A172 (cell line): ENCODE measurements at places on chromosomes 3 and 15. TPM values are rescaled to one million over a fixed set of nuclear protein-coding genes. Genes with fewer than 3 reads are reported as not detected.

- DNase-seq: no peak
These were observed 9.5 kb downstream of the PARP15 start for GRCh38 chr3:122586773-122587485.

GRCh38 chr15:87736401-87736800, 520.1 kb downstream of the NTRK3 start:
- DNase-seq: no peak

DNA sequence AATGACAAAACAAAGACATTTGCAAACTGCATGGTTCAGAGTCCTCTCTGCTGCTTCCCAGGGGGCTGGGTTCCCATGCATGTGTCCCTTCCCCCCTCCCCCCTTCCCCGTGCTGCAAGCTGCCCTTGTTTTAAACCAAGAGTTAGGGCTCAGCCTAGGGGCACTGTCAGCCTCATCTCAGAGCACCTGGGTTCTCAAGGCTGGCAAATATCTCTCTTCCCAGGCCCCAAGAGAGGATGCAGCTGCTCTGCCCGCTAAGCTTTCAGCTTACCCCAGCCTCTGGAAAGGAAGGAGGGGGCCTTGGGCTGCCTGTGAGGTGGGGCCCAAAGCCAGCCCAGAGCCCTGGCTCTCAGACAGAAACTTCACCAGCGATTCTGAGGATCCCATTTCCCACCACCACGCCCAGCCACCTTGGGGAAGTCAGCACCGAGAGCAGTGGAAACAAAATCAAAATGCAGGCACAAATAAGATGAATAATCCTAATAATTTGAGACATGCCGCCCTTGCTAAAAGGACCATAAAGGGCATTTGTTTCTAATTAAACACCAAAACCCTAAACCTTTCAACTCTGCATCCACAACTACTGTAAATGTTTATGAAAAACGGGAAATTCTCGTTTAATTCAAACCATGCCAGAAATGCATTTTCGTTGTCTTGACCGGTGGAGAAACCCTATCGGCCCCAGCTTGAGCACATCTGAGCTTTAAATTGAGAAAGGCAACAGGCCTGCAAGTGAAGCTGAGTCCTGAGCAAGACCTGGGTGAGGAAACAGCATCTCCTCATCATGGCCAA, 67.7 kb upstream of the WNT5A start:
- DNase-seq: no peak

DNA sequence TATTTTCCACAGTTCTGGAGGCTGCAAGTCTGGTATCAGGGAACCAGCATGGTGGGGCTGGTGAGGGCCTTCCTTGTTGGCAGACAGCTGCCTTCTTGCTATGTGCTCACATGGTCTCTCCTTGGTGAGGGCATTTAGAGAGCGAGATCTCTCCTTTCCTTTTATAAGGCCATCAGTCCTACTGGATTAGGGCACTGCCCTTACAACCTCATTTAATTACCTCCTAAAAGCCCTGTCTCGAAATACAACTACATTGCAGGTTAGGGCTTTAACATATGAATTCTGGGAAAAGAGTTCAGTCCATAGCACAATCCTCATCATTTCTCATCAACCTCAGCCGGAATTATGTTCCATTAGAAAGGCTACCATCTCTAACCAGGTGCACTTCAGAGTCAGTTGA, 21.9 kb downstream of the ISL2 start:
- DNase-seq: no peak

- DNase-seq: no peak
These were observed 160.8 kb downstream of the TUSC7 start for GRCh38 chr3:116870379-116870778.

DNA sequence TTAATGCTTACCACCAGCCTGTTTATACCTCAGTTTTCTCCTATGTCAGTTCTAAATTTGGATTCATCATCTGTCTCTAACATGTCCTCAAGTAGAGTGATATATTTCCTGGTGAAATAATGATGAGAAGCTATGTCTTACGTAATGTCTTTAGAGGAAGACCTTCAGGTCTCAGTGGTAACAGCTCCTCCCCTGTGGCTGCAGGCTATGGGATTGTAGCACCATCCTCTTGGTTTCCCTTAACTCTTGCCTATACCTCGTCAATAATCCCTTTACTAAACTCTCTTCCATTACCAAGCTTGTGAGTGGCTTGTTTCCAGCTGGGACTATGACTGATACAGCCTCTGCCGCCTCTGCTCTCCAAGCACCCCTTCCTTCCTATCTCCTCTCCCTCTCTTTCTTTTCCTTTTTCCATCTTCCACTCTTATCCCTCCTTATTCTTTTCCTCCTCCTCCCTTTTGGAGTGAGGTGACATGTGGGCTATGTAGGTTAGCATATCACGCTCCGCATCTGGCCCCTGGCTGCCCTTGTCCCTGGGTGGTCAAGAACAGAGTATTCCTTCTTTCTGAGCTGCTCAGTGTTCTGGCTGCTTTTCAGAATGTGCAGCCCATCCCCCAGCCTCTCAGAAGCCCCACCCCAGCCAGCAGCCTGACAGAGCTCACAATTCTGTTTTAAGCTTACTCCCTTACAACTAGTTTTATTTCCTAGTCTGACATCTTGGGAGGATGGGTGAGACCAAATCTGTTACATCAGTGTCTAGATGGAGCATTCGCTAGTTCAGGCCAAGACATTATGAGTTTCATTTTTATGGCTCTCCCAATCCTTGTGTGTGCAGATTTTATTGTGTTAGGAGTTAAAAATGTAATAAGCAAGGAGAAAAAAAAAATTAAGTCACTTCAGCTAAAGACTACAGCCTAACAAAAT, 75.0 kb upstream of the RNU6-1 start:
- no peak for DNase-seq

DNA sequence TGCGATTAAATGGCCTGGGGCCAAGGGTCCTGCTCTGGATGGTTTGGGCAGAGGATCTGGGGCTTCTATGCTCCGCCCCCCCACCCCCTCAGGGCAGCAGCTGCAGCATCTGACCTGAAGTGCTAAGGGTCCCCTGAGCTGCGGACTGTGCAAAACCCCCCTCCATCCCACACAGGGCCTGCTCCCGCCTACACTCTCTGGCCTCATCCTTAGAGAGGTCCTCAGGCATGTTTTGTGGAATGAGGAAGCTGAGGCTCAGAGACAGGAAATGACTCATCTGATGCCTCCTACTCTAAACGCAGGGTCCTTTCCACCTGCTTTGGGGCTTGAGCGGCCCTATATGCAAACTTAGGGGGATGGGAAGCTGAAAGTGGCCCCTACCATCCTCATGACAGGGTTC, 59.5 kb upstream of the CTSH start:
- peak; percentile 91 for DNase-seq

DNA sequence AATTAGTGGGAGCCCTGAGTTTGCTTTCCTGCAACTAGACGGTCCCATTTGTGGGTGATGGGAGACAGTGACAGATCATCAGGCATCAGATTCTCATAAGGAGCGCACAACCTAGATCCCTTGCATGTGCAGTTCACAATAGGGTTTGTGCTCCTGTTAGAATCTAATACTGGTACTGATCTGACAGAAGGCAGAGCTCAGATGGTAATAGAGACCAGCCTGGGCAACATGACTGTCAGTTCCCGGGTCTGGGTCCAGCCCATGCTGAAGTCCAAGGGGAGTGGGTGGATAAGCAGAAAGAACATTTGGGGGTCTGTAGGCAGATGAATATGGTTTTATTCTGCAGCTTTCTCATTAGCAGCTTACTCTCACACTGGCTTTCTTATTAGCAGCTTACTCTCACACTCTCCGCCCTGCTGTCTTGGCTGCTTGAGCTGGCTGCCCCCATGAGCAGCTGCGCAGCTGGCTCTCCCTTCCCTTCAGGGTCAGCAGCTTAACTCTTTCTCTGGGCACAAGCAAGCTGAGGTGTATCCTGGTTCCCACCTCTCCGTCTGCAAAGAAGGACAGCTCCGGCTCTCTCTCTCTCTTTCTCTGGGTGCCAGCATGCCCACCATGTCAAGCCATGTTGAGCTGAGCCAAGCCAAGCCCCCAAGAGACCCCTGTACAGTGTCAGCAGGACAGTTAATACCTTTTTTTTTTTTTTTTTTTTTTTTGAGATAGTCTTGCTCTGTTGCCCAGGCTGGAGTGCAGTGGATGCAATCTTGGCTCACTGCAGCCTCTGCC, 46.5 kb downstream of the KLHDC8B start:
- DNase-seq: no peak

DNA sequence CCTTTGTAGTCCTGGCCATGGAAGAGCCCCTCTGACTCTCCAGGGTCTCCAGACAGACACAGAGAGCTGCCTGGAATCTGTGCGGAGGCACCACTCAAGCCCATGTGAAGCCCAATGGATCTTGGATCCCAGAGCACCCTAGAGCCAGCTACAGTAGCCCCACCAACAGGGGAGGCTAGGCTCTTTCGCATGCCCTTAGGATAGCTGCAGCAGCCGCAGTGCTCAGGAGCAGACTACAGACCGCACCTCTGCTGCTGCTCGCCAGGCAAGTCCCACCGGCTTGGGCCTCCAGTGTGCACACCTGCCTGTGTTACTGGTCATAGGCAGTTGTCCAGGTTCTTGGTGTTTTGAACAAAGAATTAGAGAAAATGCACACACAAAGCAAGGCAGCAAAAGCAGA, 131.6 kb downstream of the SPATA16 start:
- DNase-seq: no peak

GRCh38 chr3:113551820-113552219, 19.5 kb downstream of the SIDT1 start:
- no peak for DNase-seq

- DNase-seq: peak; percentile 25
These were observed 4.3 kb upstream of the MTFMT start for GRCh38 chr15:65033659-65034269.

GRCh38 chr15:61184431-61184830, 44.7 kb downstream of the RORA start:
- no peak for DNase-seq

- DNase-seq: no peak
These were observed 45.9 kb downstream of the XXYLT1 start for GRCh38 chr3:195224980-195225580.

GRCh38 chr15:90234096-90234988, at the start of gene GDPGP1:
Gene GDPGP1 (plus strand): TSS chr15:90234209. CDS start chr15:90240909, 6,700 bp downstream.
- peak; percentile 17 for DNase-seq

DNA sequence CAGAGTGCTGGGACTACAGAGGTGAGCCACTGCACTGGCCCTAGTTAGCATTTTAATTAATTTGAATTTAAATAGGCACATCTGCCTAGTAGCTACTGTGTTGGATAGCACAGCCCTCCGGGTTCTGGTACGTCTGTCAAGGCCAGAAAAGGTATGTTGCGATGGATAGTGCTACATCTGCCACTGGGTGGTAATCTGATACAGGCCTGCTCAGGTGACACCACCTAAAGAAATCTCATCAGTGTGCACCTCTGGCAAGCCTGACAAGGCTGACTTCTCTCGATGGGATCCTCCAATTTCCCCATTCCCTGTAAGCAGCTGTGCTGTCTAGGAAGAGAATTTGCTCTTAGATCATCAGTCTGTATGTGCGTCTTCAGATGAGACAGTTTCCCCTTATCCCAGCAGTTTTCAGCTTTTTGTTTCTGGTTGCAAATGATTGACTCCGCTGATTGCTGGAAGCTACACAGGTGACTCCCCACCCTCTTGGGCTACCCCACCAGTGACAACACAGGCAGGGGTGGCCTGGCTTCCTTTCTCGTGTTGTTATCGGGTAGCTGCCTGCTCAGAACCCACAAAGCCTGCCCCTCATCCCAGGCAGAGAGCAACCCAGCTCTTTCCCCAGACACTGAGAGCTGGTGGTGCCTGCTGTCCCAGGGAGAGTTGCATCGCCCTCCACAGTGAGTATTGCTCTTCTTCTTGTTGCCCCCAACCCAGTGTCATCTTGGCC, at the start of gene CCR9:
Gene CCR9 (plus strand): TSS at position 565 of the 727 bp plus-strand sequence. CDS start 8,391 bp downstream, outside the sequence.
- no peak for DNase-seq

- DNase-seq: no peak
These were observed 172.7 kb downstream of the GHSR start for GRCh38 chr3:172275586-172275985.

- no peak for DNase-seq
These were observed 2.2 kb upstream of the KPNA1 start for GRCh38 chr3:122516846-122517360.

DNA sequence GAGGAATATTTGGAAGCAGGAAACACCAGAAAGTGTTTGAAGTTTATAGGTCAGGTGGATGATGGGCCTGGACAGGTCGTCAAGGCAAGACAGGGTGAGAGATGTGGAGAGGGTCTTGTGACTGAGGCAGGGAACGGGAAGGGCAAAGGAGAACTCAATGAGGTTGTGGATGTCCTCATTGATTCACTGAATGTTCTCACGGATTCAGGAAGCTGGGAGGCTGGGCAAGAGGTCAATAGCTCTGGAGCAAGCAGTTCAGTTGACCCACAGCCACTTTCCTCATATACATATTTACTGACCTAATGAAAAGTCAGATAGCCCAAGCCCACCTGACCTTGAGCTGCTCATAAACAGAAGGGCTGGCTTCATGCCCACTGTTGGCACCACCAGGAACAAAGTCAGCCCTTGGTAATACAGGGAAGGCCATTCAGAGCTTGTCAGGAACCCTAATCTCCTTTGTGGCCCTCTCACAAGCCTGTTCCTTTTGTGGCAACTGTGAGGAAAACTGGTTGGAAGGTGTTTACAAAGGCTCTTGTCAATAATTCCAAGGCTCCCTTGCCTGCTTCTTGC, 31.6 kb downstream of the ARRDC4 start:
- no peak for DNase-seq

- no peak for DNase-seq
These were observed 407.1 kb upstream of the KCNMB2 start for GRCh38 chr3:178129109-178129508.

GRCh38 chr3:4038351-4038750, 239.1 kb downstream of the LRRN1 start:
- no peak for DNase-seq

GRCh38 chr3:152455989-152456388, 187.3 kb downstream of the MBNL1 start:
- no peak for DNase-seq

- no peak for DNase-seq
These were observed 631.0 kb upstream of the GRM7 start for GRCh38 chr3:6229778-6230410.

GRCh38 chr3:196518966-196519717, 4.0 kb upstream of the SMCO1 start:
- peak; percentile 94 for DNase-seq

- no peak for DNase-seq
These were observed 247.1 kb downstream of the BBX start for GRCh38 chr3:107769882-107770281.

The GP9 gene
- total RNA-seq: not detected in 2 replicates

The CD200 gene
- not detected in 2 replicates for total RNA-seq

The ARGFX gene
- total RNA-seq: not detected in 2 replicates

The WDR49 gene
- total RNA-seq: 0.07 and 0.17 TPM in 2 replicates

The SAMMSON gene
- 0.12 and 0.84 TPM in 2 replicates for total RNA-seq

The CFAP91 gene
- total RNA-seq: 1.8 and 2.2 TPM in 2 replicates

The FLNB gene
- 225 and 260 TPM in 2 replicates for total RNA-seq

The CSPG4 gene
- 132 and 171 TPM in 2 replicates for total RNA-seq

The PLA2G4E gene
- total RNA-seq: not detected in 2 replicates

The SKOR1 gene
- not detected in 2 replicates for total RNA-seq

The SCN11A gene
- not detected in 2 replicates for total RNA-seq

The BAHD1 gene
- 11.2 and 14.0 TPM in 2 replicates for total RNA-seq

The A4GNT gene
- total RNA-seq: not detected in 2 replicates

The SLC2A2 gene
- 0.07 TPM in 2 replicates for total RNA-seq

The COL7A1 gene
- 105 and 128 TPM in 2 replicates for total RNA-seq

The INSYN1 gene
- 1.0 and 1.5 TPM in 2 replicates for total RNA-seq

The NLGN1 gene
- total RNA-seq: 0.50 and 0.72 TPM in 2 replicates
